ENCODE measurements at places on chromosomes 16 and 17. TPM values are rescaled to one million over a fixed set of nuclear protein-coding genes. Genes with fewer than 3 reads are reported as not detected.

The INCA1 gene
- 2.8 TPM for total RNA-seq

The FOXF1 gene
- total RNA-seq, result not detected

The CCL4L2 gene
- not detected for total RNA-seq

The TVP23B gene
- 38.9 TPM for total RNA-seq

The TPSAB1 gene
- total RNA-seq, result not detected

DNA sequence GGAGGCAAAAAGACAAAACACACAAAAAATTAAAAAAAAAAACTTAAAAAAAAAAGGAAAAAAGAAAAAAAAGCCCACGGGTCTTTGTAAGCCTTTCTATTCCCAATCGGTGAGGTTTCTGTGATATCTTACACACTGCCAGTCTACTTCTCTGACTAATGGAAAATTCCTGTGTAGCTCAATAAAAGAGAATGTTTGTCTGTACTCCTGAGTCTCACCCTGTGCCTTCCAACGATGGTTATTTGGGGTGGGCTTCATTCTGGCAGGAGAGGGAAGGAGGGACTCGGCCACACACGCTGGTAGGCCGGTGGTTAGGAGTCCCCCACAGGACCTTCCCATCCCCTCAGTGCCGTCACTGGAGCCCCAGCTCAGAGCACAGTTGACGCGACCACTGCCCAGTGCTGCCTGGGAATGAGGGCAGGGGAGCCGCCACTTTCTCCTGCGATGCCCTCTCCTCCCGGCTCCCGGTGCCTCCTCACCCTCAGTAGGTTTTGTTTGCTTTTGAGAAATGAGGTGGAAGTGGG, 68.0 kb downstream of the AMFR start:
- DNase-seq, result no peak
- H3K4me3 ChIP-seq, result peak overlapping the region; percentile 70
- H3K36me3 ChIP-seq, result peaks cover 3% of the 10 kb centered on the region
- H3K4me1 ChIP-seq, result peaks cover 12% of the 10 kb centered on the region

DNA sequence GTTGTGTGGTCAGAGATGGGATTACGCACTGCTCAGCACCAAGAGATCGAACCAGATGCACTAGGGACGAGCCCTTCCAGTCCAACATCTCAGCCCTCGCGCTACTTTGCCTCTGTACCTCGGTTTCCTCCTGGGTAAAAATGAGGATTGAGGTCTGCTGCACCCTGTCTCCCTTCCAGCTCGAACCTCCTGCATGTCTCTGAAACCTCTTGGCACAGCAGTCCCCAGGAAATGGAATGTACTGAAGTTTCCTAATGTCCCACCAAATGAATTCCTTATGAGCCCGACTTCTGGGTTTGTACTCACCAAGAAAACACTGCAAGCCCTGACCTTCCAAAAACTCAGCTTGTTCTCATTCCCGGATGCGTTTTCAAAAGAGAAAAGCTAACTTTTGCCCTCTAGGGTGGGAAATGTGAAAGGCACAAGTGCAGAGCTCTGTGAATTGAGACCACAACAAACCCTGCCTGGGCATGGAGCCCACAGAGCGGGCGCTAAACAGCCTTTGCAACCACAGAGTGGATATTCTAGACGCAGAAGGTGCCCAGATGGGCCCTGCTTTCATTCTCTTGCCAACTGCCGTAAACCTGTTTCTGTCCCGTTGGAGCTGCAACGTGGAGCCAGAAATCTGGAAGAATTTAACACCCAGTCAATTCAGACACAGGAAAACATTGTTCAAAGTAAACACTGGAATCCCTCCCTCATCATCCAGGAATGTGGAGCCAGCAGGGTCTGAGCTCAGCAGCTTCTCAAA, 10.3 kb downstream of the CDRT4 start:
- peak overlapping the region; percentile 57 for H3K27ac ChIP-seq
- peaks cover 7% of the 10 kb centered on the region for H3K4me1 ChIP-seq
- peaks cover 32% of the 10 kb centered on the region for H3K36me3 ChIP-seq
- DNase-seq, result no peak
- no peak overlapping the region for H3K4me3 ChIP-seq

DNA sequence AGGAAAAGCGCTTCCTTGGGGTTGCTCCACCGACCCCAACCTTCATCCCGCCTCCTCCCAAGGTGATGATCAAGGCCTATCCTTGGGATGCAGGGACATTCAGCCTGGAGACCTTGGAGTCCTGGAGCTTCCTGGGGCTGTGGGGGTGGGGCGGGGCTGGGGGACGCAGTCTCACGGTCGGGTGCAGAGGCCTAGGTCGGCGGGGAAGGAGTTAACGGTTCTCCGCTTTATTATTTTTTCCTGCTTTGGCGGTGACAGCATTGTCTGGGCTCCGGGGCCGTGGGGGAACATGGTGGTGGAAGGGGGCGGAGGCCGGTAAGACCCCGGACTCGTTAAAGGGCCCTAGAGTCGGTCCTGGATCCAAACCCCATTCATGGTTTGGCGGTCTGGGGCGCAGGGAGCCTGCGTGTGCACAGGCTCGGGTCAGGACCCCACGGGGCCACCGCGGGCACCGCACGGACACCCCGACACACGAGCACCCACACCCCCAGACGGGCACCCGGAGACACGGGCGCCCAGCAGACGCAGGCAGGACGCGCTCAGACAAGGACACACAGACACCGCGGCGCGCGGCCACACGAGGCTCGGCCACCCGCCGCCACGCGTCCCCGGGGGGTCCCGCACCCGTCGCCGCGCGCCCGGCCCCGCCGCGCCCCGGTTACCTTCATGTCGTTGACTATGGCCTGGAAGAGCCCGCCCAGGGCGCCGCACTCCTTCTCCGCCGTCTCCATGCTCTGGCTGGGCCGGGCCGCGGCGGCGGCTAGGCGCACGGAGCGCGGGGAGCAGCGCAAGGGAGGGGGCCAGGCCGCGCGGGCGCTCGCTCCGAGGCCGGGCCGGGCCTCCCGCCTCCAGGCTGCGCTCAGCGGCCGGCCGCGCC, 554 bp downstream of the MTSS2 start:
- H3K36me3 ChIP-seq, result no peaks in the 10 kb centered on the region
- no peaks in the 10 kb centered on the region for H3K27me3 ChIP-seq
- no peak overlapping the region for H3K27ac ChIP-seq
- DNase-seq, result no peak
- H3K4me1 ChIP-seq, result peaks cover 22% of the 10 kb centered on the region
- H3K4me3 ChIP-seq, result peak overlapping the region; percentile 79

GRCh38 chr16:66940236-66940635, 4.9 kb downstream of the CES2 start:
- no peak overlapping the region for H3K4me3 ChIP-seq
- no peaks in the 10 kb centered on the region for H3K27me3 ChIP-seq
- H3K4me1 ChIP-seq, result peaks cover 5% of the 10 kb centered on the region
- no peak for DNase-seq
- no peak overlapping the region for H3K27ac ChIP-seq

DNA sequence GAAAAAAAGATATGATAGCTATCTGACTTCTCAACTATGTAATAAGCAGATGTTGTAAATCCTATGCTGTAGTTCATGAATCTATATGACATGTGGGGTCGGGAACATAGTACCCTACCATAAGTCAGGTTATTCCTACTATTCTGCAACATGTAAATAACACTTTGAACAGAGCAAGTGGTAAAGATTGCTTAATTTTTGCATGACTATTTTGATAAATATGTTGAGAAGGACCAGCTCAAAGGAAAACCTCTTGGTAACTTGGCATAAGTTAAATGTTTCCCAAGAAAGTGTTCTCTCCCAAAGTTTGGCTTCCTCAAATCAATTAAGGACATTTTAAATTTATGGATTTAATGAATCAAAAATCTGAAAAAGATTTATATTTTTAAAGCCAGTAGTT, 62.1 kb downstream of the ABHD15 start:
- H3K27me3 ChIP-seq, result no peaks in the 10 kb centered on the region
- H3K4me3 ChIP-seq, result no peak overlapping the region
- DNase-seq, result no peak

DNA sequence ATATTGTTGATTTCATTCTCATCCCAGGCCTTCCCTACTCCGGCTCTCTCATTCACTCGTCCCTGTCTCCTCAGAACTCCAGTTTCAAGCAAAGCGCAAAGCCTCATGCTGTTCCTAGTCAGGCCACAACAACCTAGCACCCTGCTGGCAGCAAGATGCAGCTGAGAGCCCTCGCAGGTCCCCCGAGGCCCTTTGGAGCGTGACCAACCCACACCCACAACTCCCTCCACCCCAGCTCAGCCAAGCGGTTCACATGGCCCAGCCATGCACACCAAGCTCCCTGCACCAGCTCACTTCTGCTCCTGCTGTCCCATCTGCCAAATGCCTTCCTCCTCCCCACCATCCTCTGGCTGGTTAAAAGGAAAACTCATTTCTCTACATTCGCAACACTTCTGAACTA, 195.8 kb downstream of the IRX5 start:
- no peak overlapping the region for H3K4me3 ChIP-seq
- peaks cover 19% of the 10 kb centered on the region for H3K27me3 ChIP-seq
- H3K27ac ChIP-seq, result no peak overlapping the region
- H3K36me3 ChIP-seq, result no peaks in the 10 kb centered on the region
- no peak for DNase-seq

DNA sequence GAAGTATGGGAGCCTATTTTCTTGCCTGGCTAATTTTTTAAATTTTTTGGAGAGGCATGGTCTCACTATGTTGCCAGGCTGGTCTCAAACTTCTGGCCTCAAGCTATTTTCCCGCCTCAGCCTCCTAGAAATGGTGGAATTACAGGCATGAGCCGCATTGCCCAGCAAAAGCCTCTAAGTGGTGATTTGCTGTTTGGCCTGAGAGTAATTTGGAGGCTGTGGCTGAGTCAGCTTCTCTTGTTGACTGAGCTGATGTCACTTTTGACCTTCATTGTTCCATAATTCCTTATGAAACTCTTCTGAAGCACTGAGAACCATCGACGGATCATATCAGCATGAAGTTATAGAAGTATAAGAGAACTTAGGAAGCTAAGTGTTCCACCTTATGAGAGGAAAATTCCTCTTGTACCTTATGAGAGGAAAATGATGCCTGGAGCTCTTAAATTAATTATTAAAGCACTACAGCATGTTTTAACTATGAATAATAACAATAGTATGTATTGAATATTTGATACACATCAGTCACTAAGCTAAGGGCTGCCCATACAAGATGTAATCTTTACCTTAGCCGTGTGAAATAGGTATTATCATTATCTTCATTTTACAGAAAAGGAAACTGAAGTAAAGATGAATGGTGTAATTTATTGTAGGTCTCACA, 220.8 kb upstream of the MON1B start:
- DNase-seq, result no peak
- H3K4me1 ChIP-seq, result no peaks in the 10 kb centered on the region
- H3K27me3 ChIP-seq, result no peaks in the 10 kb centered on the region
- H3K36me3 ChIP-seq, result no peaks in the 10 kb centered on the region
